CD4-positive, alpha-beta T cell treated with Interleukin-4 for 1 hour (primary cell): ENCODE measurements at places on chromosomes 3 and 15.

- no peak for DNase-seq
Observed at GRCh38 chr3:151476344-151477018, 15.6 kb upstream of the IGSF10 start.

- no peak for DNase-seq
Observed at GRCh38 chr3:100263583-100263982, 2.8 kb downstream of the TBC1D23 start.

- peak; percentile 85 for DNase-seq
Observed at GRCh38 chr15:63466378-63467192, 37.8 kb upstream of the USP3 start.

- DNase-seq, result no peak
Observed at GRCh38 chr3:24263069-24263668, 231.5 kb downstream of the THRB start.

- no peak for DNase-seq
Observed at GRCh38 chr3:123284399-123285010, 82.8 kb downstream of the SEC22A start.

- DNase-seq, result peak; percentile 18
Observed at GRCh38 chr15:64536244-64536836, 76.0 kb downstream of the ZNF609 start.

GRCh38 chr3:38573556-38573955 is 75.9 kb downstream of the SCN5A start:
- no peak for DNase-seq

DNA sequence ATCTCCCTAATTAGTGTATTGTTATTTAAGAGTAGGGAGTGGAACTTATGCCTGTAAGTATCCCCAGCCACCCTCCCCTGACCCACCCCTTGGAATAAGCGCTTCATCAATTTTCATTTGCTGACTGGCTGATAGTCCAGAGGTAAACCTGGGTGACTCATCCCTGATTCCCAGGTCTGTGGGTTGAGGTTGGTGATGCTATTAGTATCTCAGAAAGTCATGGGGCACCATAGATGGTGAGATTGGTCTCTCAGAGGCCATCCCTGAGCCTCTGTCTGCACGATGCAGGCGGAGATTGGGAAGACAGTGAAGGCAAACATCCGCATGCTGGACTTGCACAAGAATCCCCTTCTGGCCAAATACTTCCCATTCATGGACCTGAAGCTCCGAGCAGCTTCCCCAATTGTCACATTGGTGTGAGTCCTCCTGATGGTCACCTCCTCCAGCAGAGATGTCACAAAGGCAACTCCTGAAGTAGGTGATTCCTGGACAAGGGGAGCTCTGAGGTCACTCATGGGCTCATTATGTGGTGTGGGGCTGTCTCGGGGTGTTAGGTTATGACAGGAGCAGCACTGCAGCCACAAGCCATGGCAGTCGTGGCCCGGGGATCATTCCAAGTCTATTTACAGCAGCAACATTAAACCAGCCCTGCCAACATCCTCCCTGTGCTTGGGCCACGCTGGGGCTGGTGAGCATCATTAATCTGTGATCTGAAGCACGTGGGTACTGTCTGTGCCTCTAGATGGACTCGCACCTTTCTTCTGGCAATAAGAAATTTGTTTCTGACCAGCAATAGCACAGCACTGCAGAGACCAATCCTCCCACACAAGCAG is 6.8 kb upstream of the TXNRD3 start:
- DNase-seq, result no peak

GRCh38 chr3:147398813-147399534 is 7.4 kb downstream of the ZIC4 start:
- no peak for DNase-seq

GRCh38 chr15:41727143-41727542 is 47.1 kb upstream of the MAPKBP1 start:
- no peak for DNase-seq

- peak; percentile 17 for DNase-seq
Observed at GRCh38 chr15:68819495-68820294, 1.0 kb downstream of the ANP32A start.

DNA sequence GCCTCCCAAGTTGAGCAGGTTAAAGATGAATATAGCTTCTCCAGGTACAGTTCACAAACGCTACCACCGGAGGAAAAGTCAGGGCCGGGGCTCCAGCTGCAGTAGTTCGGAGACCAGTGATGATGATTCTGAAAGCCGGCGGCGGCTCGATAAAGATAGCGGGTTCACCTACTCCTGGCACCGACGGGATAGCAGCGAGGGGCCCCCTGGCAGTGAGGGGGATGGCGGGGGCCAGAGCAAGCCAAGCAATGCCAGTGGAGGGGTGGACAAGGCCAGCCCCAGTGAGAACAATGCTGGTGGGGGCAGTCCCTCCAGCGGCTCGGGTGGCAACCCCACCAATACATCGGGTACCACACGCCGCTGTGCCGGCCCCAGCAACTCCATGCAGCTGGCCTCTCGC is 61.4 kb downstream of the SNRK start:
- no peak for DNase-seq
